Activated CD8-positive, alpha-beta memory T cell treated with anti-CD3 and anti-CD28 coated beads for 36 hours (primary cell): ENCODE measurements at places on chromosomes 5 and 9. TPM values are rescaled to one million over a fixed set of nuclear protein-coding genes. Genes with fewer than 3 reads are reported as not detected.

PCDHA9 gene
- not detected for total RNA-seq

NR6A1 gene
- 2.1 TPM for total RNA-seq

LECT2 gene
- total RNA-seq = not detected

GDNF gene
- total RNA-seq = not detected

GCNT4 gene
- total RNA-seq = 0.67 TPM

CEP120 gene
- total RNA-seq = 21.2 TPM

BAAT gene
- 0.08 TPM for total RNA-seq
